ENCODE measurements at places on chromosomes 4 and X.

GRCh38 chr4:40548256-40548655 lies 81.4 kb downstream of the RBM47 start:
- H3K27me3 ChIP-seq = no peaks in the 10 kb centered on the region
- DNase-seq = no peak
- H3K36me3 ChIP-seq = no peaks in the 10 kb centered on the region
- no peaks in the 10 kb centered on the region for H3K4me1 ChIP-seq
- H3K4me3 ChIP-seq = no peak overlapping the region

GRCh38 chrX:100417681-100418080 lies 7.6 kb upstream of the PCDH19 start:
- DNase-seq = no peak
- no peak overlapping the region for H3K4me3 ChIP-seq
- H3K36me3 ChIP-seq = no peaks in the 10 kb centered on the region
- H3K4me1 ChIP-seq = peaks cover 37% of the 10 kb centered on the region

DNA sequence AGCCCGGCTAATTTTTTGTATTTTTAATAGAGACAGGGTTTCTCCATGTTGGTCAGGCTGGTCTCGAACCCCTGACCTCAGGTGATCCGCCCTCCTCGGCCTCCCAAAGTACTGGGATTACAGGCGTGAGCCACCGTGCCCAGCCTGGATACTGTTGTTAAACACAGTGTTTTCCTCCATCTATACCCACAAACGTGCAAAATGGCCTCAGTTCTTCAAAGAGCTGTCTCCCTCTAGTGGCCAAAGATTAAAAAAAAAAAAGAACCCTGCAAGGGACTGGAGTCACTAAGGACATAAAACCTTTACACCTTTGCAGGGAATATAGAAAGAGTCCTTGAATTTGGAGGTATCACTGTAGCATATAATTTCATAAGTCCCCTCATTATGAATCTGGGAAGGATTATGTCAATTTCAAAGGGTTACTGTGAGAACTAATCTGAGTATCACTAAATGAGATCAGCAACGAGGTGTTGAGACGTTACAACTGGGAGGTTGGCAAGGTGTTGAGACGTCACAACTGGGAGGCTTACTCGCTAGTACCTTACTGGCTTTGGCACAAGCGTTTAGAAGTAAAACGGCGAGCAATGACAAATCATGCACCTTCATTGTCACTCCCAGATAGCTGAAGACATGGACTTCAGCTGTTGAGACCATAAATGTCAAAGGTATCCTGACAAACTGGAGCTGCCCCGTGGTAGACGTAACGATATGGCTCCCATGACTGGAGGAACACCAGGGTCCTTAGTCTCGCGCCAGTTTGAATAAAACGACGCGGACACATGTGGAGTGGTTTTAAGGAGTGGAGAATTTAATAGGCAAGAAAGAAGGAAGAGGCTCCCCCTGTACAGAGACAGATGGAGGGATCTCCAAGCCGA lies 33.4 kb upstream of the ENPP6 start:
- H3K27me3 ChIP-seq = no peaks in the 10 kb centered on the region
- H3K4me1 ChIP-seq = peaks cover 14% of the 10 kb centered on the region
- H3K4me3 ChIP-seq = no peak overlapping the region
- DNase-seq = no peak

DNA sequence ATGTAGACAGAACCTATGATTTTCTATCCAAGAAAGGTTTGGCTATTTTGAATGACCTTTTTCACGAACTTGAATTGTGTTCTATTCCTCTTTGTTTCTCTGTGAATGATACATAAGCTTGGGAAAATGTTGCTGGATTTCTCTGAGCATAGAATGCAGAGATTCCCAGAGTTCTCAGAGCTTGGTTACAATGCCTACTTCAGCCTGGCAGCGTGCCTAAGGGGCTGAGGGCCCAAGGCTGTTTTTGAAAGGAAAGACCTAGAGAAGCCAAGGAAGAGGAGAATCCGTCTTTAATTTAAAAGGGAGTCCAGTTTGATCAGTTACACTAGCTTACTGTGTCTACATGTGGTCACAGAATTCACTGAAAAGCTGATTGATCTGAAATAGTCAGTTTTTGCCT lies 55.3 kb upstream of the CXorf51B start:
- no peaks in the 10 kb centered on the region for H3K4me1 ChIP-seq
- no peak overlapping the region for H3K4me3 ChIP-seq
- H3K36me3 ChIP-seq = no peaks in the 10 kb centered on the region

- peaks cover 4% of the 10 kb centered on the region for H3K4me1 ChIP-seq
- no peaks in the 10 kb centered on the region for H3K27me3 ChIP-seq
- H3K27ac ChIP-seq = no peak overlapping the region
- H3K36me3 ChIP-seq = no peaks in the 10 kb centered on the region
- H3K4me3 ChIP-seq = no peak overlapping the region
- DNase-seq = no peak
Observed at GRCh38 chr4:36269533-36270173, 11.8 kb upstream of the DTHD1 start.

DNA sequence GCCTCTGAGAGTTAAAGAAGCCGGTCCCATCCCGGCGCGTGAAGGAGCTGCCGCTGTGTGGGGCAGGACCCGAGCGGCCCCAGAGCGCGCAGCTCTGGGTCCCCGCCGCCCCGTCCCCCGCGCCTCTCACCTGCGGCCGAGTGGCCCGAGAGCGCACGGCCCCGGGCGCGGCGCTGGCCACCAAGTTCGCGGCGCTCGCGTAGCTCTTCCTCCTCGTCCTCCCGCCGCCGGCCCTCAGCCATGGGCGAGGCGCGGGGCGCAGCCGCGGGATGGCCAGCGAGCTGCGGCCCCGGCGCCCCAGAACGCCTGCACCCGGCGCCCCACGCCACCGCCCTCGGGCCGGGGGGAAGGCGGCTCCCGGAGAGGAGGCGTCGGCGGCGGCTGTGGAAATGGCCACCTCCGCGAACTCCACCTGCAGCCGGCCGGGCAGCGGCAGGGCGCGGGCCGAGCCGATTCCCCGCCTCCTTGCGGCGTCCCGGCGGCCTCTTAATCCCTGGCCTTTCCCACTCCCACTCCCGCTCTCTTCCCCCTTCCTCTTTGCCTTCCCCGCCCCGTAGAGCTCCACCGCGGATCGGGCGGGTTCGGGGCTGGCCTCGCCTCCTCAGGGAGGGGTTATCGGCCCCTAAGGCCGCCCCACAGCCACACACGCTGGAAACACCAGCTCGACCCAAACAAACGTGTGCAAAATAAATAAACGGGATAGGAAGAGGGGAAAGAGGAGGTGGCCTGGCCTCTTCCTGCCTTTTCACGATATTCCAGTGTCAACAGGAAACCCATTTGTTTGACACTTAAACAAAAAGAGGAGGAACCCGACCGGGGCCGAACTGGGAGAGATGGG lies at the start of gene SH3D19:
SH3D19 (minus strand) TSS at position 495 of the 838 bp plus-strand sequence; CDS start at position 242, 253 bp downstream.
- H3K36me3 ChIP-seq = no peaks in the 10 kb centered on the region
- H3K27ac ChIP-seq = peak within 1 kb of the TSS; percentile 98
- H3K4me3 ChIP-seq = peak within 1 kb of the TSS; percentile 97
- H3K27me3 ChIP-seq = no peaks in the 10 kb centered on the region

- peaks cover 7% of the 10 kb centered on the region for H3K4me1 ChIP-seq
- H3K4me3 ChIP-seq = no peak overlapping the region
- no peak overlapping the region for H3K27ac ChIP-seq
Observed at GRCh38 chr4:8796096-8796495, 75.5 kb downstream of the HMX1 start.

- peaks cover 10% of the 10 kb centered on the region for H3K4me1 ChIP-seq
- H3K4me3 ChIP-seq = no peak overlapping the region
- no peaks in the 10 kb centered on the region for H3K27me3 ChIP-seq
Observed at GRCh38 chr4:40908297-40908696, 158.5 kb downstream of the NSUN7 start.

DNA sequence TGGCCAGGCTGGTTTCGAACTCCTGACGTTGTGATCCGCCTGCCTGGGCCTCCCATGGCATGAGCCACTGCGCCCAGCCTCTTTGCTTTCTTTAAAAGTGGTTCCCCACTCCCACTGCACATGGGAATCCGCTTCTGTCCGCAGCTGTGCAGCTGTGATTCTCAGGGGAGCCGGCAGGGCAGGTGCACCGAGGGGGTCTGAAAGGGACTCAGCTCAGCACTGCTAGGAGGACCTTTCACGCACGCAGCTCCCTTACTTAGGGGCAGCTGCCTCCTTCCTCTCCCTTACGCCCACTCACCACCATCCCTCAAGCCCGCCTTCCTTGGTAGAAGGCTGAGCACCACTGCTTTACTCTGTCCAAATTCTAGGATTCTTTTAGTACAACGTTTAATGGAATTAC lies 40.4 kb upstream of the CYP4V2 start:
- H3K27ac ChIP-seq = no peak overlapping the region
- H3K36me3 ChIP-seq = no peaks in the 10 kb centered on the region
- DNase-seq = no peak
- H3K27me3 ChIP-seq = peaks cover 11% of the 10 kb centered on the region
- peaks cover 9% of the 10 kb centered on the region for H3K4me1 ChIP-seq
- H3K4me3 ChIP-seq = no peak overlapping the region

DNA sequence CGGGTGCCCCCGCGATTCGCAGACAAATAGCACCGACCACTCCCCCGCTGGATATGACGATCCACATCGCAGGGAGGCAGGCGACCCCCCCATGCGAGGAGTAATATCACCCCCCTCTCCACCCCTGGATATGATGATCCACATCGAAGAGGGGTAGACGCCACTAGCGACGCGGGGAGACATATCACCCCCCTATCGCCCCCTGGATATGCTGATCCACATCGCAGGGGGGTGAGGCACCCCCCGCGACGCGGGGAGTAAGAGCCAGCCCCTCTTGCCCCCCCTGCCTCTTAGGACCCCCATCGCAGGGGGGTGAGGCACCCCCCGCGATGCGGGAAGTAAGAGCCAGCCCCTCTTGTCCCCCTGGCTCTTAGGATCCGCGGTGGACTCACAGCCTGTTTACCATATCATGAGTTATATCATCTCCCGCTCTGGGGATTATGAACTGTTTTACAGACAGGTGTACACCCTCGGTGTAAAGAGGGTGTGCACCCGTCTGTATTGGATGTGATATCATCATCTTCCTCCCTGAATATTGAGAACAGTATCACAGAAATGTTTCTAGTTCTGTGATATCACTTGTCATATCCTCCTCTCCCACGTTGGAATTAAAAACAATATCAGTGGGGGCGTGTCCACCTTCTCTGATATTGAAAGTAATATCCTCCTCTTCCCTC lies 22.7 kb upstream of the DRD5 start:
- peaks cover 35% of the 10 kb centered on the region for H3K27me3 ChIP-seq
- no peak for DNase-seq
- no peak overlapping the region for H3K27ac ChIP-seq
- no peaks in the 10 kb centered on the region for H3K4me1 ChIP-seq

DNA sequence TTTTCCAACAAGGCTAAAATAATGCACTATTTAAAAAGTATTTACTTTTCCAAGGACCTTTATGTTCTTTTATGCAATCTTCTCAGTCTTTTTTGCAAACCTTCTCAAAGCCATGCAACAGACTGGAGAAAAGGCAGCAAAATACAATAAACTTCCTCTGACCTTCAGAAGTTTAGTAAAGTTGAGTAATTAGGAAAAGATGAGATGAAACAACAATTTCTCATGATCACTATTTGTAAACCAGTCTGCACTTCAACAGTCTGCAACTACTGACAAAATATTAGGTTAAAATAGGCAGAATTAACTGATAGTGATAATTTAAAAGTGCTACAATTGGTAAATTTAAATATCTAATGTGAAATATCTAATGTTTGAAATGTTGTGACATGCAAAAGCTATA lies 884.9 kb upstream of the PCDH10 start:
- no peaks in the 10 kb centered on the region for H3K36me3 ChIP-seq
- DNase-seq = no peak
- H3K27me3 ChIP-seq = no peaks in the 10 kb centered on the region
- no peak overlapping the region for H3K4me3 ChIP-seq
- no peaks in the 10 kb centered on the region for H3K4me1 ChIP-seq
- H3K27ac ChIP-seq = no peak overlapping the region

- no peak overlapping the region for H3K27ac ChIP-seq
- peaks cover 3% of the 10 kb centered on the region for H3K4me1 ChIP-seq
- no peaks in the 10 kb centered on the region for H3K36me3 ChIP-seq
- no peaks in the 10 kb centered on the region for H3K27me3 ChIP-seq
Observed at GRCh38 chr4:11467931-11468330, 39.2 kb upstream of the HS3ST1 start.

GRCh38 chr4:16006771-16007446 lies 43.9 kb upstream of the FGFBP2 start:
- DNase-seq = no peak
- H3K4me1 ChIP-seq = peaks cover 5% of the 10 kb centered on the region
- no peak overlapping the region for H3K27ac ChIP-seq

DNA sequence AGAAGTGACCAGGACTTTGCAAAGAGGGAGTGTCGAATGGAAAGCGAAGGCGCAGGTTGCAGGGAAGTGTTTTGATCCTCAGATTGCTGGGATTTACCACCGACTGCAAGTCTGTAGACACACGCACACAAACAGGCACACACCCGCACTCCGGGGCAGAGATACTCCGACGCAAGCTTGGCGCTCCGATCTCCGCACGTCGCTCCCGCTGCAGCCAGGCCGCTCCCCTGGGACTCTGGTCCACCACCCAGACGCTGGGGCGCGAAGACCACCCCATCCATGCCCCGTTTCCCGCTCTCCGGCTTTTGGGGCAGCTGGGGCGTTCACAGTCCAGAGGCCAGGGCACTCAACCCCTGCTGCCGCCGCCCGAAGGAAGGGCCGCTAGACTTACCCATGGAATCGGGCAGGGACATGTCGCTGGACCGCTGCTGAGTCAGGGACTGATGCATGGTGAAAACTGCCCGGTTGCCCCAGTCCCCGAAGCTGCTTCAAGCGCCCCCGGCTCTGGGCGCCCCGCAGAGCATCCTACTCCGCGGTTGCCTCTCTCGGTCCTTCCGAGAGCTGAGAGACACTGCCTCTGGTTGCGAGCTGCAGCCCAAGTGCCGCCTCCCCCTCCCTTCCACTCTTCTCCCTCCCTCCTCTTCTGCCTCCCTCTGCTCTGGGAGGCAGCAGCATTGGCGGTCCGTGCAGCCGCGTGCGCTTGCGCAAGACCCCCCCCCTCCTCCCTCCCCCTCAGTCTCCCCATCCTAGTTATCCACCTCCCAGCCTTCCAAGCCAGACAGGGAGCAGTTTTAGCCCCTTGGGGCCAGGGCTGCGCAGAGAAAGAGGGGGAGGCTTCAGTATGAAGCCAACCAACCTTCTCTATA lies at the start of gene TMEM255A:
TMEM255A (minus strand) TSS at position 601 of the 866 bp plus-strand sequence; CDS start at position 449, 152 bp downstream.
- DNase-seq = no peak
- H3K4me1 ChIP-seq = peaks cover 16% of the 10 kb centered on the region
- no peaks in the 10 kb centered on the region for H3K36me3 ChIP-seq

- no peak overlapping the region for H3K27ac ChIP-seq
- no peak overlapping the region for H3K4me3 ChIP-seq
Observed at GRCh38 chrX:1327651-1328304, 8.8 kb upstream of the IL3RA start.

- no peak overlapping the region for H3K4me3 ChIP-seq
- peaks cover 23% of the 10 kb centered on the region for H3K4me1 ChIP-seq
- DNase-seq = no peak
- H3K36me3 ChIP-seq = peaks cover 6% of the 10 kb centered on the region
Observed at GRCh38 chrX:110143454-110144210, 140.7 kb downstream of the TMEM164 start.

GRCh38 chr4:123288309-123289025 lies 108.1 kb upstream of the SPRY1 start:
- peaks cover 42% of the 10 kb centered on the region for H3K36me3 ChIP-seq
- DNase-seq = no peak
- no peak overlapping the region for H3K4me3 ChIP-seq
- H3K27me3 ChIP-seq = no peaks in the 10 kb centered on the region
- H3K27ac ChIP-seq = no peak overlapping the region

- no peak overlapping the region for H3K27ac ChIP-seq
- no peaks in the 10 kb centered on the region for H3K27me3 ChIP-seq
- no peak overlapping the region for H3K4me3 ChIP-seq
- DNase-seq = no peak
Observed at GRCh38 chr4:164239976-164240375, 514.0 kb upstream of the SMIM31 start.
